ENCODE measurements at places on chromosomes 4 and X. TPM values are rescaled to one million over a fixed set of nuclear protein-coding genes. Genes with fewer than 3 reads are reported as not detected.

The CSAG3 gene
- 2.6 TPM for total RNA-seq

The CTAG1B gene
- 8.7 TPM for total RNA-seq

The CXCL3 gene
- total RNA-seq = 1.4 TPM

The ATP6AP2 gene
- 84.1 TPM for total RNA-seq

The TCP11X2 gene
- 0.40 TPM for total RNA-seq

DNA sequence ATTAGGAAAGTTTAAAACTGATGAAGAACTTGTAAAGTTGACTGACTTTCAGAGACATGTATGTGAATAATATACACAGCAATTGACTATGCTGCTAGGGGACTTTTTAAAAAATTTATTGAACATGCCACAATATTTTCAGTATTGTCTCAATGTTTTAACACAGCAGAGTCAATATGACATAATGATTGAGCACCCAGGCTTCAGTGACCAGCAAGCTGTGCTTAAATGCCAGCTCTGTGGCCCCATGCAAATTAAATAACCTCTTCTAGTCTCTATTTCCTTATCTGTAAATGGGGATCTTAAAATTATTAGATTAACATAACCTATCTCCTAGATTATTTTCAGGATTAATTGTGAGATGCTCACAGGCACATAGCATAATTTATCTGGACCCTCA, 56.8 kb upstream of the TXK start:
- no peaks in the 10 kb centered on the region for H3K27me3 ChIP-seq
- no peaks in the 10 kb centered on the region for H3K4me1 ChIP-seq
- DNase-seq = no peak
- no peak overlapping the region for H3K27ac ChIP-seq
- H3K4me3 ChIP-seq = no peak overlapping the region

DNA sequence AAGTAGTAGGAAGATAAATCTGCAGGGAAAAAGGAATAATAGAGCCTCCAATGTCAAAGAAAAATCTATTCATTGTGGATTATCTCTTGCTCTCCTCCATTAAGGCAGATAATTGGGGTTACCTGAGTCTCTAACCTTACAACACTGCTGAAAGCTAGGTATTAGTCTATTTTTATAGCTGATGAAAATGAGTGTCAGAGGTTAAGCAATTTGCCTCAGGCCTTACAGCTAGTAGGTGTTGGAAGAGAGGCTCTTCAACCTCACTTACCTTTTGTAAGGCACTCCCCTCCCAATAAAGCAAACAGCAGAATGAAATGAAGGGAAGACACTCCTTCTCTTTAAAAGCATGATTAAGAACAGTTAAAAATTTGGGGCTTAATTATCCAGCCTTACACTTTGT, 45.4 kb upstream of the GAB1 start:
- H3K27ac ChIP-seq = no peak overlapping the region
- no peak for DNase-seq
- H3K27me3 ChIP-seq = no peaks in the 10 kb centered on the region
- no peaks in the 10 kb centered on the region for H3K4me1 ChIP-seq
- no peak overlapping the region for H3K4me3 ChIP-seq

DNA sequence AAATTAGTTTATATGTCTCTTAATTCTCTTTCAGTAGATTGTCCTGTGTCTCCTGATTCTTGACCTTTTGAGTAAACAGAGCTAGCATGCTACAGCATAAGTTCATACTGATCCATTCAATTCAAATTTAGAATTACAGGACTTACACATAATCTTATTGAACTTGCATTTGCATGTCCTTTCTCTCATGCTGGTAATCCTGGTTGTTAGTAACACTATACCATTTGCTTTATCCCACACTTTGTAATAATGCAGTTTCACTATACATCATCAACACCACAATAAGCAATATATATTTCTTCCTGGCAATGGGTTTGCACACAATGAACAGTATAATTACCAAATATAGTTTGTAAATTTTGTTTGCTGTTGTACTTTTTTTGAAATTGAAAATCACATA, 937.2 kb upstream of the GRID2 start:
- no peak overlapping the region for H3K27ac ChIP-seq
- no peaks in the 10 kb centered on the region for H3K27me3 ChIP-seq
- no peak for DNase-seq
- H3K36me3 ChIP-seq = no peaks in the 10 kb centered on the region

- no peak overlapping the region for H3K4me3 ChIP-seq
- no peaks in the 10 kb centered on the region for H3K36me3 ChIP-seq
- H3K27me3 ChIP-seq = no peaks in the 10 kb centered on the region
- no peaks in the 10 kb centered on the region for H3K4me1 ChIP-seq
- DNase-seq = no peak
Observed at GRCh38 chr4:151792995-151793394, 32.2 kb upstream of the GATB start.

- no peaks in the 10 kb centered on the region for H3K4me1 ChIP-seq
- H3K36me3 ChIP-seq = no peaks in the 10 kb centered on the region
- no peak overlapping the region for H3K4me3 ChIP-seq
- no peak for DNase-seq
Observed at GRCh38 chr4:4460759-4461158, 73.9 kb downstream of the NSG1 start.

GRCh38 chr4:52012651-52013050, 7.5 kb downstream of the LRRC66 start:
- no peaks in the 10 kb centered on the region for H3K36me3 ChIP-seq
- no peaks in the 10 kb centered on the region for H3K4me1 ChIP-seq
- H3K27me3 ChIP-seq = no peaks in the 10 kb centered on the region
- no peak overlapping the region for H3K4me3 ChIP-seq
- DNase-seq = no peak

GRCh38 chr4:125021189-125021588, 293.6 kb upstream of the FAT4 start:
- no peaks in the 10 kb centered on the region for H3K4me1 ChIP-seq
- H3K27me3 ChIP-seq = no peaks in the 10 kb centered on the region
- no peak for DNase-seq
- H3K27ac ChIP-seq = no peak overlapping the region
- no peak overlapping the region for H3K4me3 ChIP-seq

DNA sequence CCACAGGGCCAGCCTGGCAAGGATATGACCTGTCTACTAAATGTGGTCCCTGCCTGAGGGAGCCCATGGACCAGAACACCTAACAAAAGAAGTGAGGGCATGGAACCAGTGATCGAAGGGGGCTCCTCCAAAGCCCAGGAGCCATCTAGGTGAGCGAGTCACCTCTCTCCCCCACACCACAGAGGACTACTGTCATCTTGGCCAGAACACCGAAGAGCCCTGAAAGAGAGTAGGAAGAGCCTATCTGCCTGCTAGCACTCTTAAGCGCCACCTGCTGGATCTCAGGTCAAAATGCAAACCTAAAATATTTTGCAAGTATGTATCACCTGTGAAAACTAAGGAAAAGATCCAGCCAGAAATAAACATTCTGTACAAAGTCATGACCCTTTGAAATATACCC, 137.9 kb upstream of the ZXDB start:
- no peak overlapping the region for H3K27ac ChIP-seq
- no peaks in the 10 kb centered on the region for H3K4me1 ChIP-seq
- no peaks in the 10 kb centered on the region for H3K27me3 ChIP-seq
- H3K4me3 ChIP-seq = no peak overlapping the region
- H3K36me3 ChIP-seq = no peaks in the 10 kb centered on the region

DNA sequence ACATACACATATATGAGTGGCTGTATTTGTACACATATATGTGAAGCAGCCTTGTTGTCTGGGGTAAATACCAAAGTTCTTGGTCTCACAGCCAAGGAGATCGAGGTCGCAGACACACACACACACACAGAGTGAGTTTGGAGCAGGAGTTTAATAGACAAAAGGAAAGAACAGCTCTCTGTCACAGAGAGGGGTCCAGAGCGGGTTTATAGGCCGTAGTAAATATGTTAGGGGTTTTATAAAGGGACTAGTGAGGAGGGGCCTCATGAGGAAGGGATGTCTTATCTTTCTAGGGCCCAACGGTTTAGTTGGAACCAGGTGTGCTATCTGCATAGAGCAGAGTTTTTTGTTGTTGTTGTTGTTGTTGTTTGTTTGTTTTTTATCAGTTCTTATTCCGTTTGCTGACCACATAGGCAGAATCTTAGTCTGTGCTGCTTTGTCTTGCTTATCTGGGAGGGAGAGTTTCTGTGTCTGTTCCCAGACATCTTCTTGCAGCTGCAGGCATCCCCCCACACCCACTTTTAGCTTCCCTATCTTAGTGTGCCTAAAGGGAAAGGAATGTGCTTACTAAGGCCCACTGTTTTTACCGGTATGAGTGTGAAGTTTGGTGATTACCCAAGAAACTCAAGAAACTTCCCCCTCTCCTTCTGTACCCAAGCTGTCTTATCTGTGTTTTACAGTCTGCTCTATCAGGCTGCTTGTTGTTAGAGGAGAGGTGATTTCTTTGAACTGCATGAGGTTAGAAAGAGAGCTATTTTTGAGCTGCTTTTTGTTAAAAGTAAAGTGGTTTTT, 91.9 kb downstream of the TENT5D start:
- H3K4me1 ChIP-seq = no peaks in the 10 kb centered on the region
- no peak overlapping the region for H3K27ac ChIP-seq
- H3K27me3 ChIP-seq = no peaks in the 10 kb centered on the region
- no peaks in the 10 kb centered on the region for H3K36me3 ChIP-seq
- no peak overlapping the region for H3K4me3 ChIP-seq
